Left lung (tissue), 14 donors: ENCODE measurements at places on chromosomes 16 and 17.

GRCh38 chr16:74281300-74281699 lies 15.3 kb upstream of the PSMD7 start:
- no peak for DNase-seq
- no peak overlapping the region for H3K27ac ChIP-seq
- no peaks in the 10 kb centered on the region for H3K4me1 ChIP-seq
- no peaks in the 10 kb centered on the region for H3K27me3 ChIP-seq

DNA sequence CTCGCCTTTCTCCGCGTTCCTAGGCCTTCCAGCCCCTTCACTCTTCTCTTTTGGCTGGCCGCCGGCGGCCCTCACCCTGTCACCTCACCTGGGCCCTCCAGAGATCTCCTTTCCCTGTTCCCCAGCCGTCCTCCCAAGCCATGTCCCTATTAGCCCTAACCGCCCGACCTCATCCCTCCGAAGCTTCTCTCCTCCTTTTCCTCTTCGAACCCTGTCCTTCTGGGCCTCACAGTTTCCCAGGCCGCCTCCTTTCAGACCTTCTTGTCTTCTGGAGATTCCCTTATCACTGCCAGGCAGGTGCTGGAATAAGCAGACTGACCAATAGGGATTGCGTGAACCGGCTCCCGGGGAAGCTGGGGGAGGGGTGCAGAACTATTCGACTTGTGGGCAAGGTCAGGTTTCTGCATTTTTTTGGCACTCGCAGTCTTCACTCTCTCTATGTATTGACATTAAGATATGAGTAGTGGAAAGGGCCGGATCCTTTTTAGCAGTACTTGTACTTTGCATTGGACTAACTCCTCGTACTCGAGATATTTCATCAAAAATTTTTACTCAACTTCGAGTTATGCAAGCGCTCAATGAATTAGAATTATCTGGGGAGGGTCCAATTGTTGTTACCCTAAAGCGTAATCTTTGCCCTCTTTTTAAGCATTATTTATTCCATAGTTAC lies 690 bp downstream of the RHOT1 start:
- H3K4me3 ChIP-seq: peak overlapping the region; percentile 83
- peak; percentile 87 for DNase-seq
- no peaks in the 10 kb centered on the region for H3K27me3 ChIP-seq

DNA sequence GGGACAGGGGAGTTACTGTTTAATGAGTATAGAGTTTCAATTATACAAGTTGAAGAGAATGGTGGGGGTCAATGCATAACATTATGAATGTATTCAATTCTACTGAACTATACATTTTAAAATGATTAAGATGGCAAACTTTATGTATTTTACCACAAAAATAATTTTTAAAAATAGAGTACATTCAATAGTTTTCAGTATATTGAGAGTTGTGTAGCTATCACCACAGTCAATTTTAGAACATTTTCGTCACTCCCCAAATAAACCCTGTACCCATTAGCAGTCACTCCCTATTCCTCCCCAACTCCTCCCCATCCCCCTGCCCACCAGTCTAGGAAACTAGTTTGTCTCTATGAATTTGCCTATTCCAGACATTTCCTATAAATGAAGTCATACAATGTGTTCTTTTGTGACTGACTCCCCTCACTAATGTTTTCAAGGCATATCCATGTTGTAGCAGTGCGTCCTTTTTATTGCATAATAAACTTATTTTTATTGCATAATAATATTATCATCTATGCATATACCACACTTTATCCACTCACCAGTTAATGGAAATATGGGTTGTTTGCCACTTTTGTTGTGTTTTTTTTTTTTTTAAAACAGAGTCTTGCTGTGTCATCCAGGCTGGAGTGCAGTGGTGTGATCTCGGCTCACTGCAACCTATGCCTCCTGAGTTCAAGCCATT lies 52.5 kb upstream of the ERN1 start:
- H3K27me3 ChIP-seq: no peaks in the 10 kb centered on the region
- peaks cover 65% of the 10 kb centered on the region for H3K4me1 ChIP-seq
- no peaks in the 10 kb centered on the region for H3K36me3 ChIP-seq
- H3K4me3 ChIP-seq: no peak overlapping the region
- H3K27ac ChIP-seq: no peak overlapping the region

DNA sequence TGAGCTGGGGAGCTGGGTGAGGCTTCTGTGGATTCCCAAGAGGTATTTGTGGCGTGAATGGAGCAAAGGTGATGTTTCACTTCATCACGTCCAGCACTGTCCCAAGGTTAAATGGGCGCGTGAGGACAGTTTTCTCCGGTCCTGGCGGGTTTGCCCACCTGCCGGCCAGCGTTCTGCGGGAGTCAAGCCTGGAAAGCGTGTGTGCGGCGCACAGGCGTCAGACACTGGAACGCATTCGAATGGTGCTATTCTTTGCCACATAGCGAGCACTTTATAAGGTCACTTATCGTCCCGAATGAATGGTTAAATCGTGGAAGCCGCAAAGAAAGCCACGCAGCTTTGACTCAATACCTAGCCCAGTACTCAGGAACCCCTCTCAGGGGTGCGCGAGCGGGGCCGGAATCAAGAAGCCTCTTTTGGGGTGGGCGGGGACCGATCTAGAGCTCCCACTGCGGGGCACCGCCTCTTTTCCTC lies 446 bp upstream of the PSMD11 start:
- no peak for DNase-seq
- H3K27ac ChIP-seq: no peak overlapping the region
- no peaks in the 10 kb centered on the region for H3K27me3 ChIP-seq

GRCh38 chr16:85947230-85948137 lies 48.5 kb downstream of the IRF8 start:
- H3K27me3 ChIP-seq: peaks cover 46% of the 10 kb centered on the region
- H3K27ac ChIP-seq: no peak overlapping the region
- no peak for DNase-seq
- no peaks in the 10 kb centered on the region for H3K36me3 ChIP-seq
- no peak overlapping the region for H3K4me3 ChIP-seq

DNA sequence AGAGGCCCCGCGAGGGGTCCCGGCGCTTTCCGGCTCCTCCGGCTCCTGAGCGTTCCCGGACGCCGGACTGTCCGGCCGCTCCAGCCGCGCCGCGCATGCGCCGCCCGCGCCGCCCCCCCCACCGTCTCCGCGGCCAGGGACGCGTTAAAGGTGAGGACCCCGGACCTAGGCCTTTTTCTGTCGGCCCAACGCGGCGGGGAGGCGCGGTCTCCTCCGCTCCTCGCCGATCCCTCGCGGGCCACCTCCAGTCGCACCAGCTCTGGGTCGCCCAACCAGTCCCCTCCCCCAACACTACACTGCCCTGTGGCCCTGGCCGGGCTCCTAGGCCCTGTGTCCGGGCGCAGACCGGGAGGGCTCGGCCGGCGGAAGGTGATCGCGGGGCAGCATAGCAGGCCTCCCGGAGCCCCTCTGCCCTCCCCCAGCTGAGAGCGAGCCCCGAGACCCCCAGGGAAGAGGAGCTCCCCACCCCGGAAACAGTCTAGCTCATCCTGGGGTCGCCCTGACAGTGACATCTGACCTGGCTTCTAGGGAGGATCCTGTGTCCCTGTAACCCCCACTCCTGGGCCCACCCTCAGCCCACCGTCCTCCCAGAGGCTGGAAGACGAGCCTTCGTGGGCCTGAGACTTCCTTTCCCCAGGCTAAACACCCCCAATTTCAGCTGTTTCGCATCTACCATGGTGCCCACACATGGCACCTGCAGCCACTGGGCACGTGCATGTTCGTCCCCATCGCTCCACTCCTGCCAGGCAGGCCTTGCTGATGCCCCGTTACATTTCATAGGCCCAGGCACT lies 14.7 kb upstream of the BCAR1 start:
- H3K27ac ChIP-seq: peak overlapping the region; percentile 83
- H3K4me1 ChIP-seq: peaks cover 33% of the 10 kb centered on the region
- no peaks in the 10 kb centered on the region for H3K36me3 ChIP-seq
- peak; percentile 81 for DNase-seq

GRCh38 chr17:76004750-76005262 lies 4.2 kb downstream of the CDK3 start:
- no peaks in the 10 kb centered on the region for H3K36me3 ChIP-seq
- H3K27ac ChIP-seq: no peak overlapping the region
- DNase-seq: no peak
- peaks cover 4% of the 10 kb centered on the region for H3K4me1 ChIP-seq

DNA sequence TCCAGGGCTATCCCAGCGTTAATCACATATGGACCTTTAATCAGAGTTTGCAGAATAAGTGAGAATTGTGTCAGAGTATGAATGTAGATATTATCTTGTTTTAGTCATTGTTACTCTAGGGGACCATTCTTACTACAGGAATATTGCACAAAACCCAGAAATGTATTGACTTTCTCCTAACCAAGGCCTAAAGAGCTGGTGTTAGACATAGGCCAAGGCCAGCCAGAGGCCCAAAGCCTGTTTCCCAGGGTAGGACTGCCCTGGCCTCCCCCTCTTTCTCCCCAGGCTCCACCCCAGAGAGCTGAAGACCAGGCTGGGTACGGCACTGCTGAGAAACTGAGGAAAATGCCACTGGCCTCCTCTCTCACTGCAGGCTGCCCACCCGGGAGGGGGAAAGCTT lies 41.9 kb upstream of the MEOX1 start:
- no peaks in the 10 kb centered on the region for H3K4me1 ChIP-seq
- H3K4me3 ChIP-seq: no peak overlapping the region
- no peak for DNase-seq

DNA sequence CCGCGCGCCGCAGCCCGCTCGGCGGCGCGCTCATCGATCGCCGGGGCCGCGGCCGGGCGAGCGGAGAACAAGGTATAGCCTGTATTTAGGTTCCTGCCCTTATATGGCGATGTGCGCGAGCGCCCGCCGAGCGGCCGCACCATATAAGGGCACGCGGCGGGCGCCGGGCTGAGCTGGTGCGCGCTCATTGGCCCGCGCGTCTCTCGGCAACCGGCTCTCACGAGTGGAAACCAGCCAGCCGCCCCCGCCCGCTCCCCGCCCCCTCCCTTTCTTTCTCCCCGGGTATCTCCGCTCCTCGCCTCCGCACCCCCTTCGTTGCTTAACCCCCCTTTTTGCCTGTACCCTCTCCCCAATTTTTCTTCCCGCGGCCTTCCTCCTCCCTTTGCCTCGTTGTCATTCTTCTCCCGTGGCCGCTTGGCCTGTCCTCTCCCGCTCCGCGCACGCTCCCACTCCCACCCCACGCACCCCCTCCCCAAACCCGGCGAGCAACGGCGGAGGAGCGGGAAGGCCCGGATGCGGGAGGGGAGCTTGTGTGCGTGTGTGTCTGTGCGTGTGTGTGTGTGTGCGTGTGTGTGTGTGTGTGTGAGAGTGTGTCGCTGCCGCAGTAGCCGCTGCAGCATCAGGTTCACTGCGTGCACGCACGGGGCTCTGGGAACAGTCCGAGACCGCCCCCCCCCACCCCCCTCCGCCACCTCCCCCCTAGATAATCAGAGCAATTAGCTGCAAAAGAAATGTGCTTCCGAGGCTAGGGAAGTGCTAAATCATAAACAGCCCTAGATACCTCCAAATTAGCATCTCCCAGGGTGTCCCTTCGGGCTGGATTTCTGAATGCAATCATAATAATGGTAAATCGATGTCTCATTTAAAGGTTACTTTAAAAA lies 13.5 kb upstream of the CBX8 start:
- H3K27me3 ChIP-seq: peaks cover 100% of the 10 kb centered on the region
- peaks cover 55% of the 10 kb centered on the region for H3K4me1 ChIP-seq

- no peak overlapping the region for H3K4me3 ChIP-seq
- no peaks in the 10 kb centered on the region for H3K27me3 ChIP-seq
- no peaks in the 10 kb centered on the region for H3K4me1 ChIP-seq
- no peak for DNase-seq
- H3K27ac ChIP-seq: no peak overlapping the region
- no peaks in the 10 kb centered on the region for H3K36me3 ChIP-seq
Measured at GRCh38 chr16:64950262-64950661, 171.6 kb downstream of the CDH11 start.

DNA sequence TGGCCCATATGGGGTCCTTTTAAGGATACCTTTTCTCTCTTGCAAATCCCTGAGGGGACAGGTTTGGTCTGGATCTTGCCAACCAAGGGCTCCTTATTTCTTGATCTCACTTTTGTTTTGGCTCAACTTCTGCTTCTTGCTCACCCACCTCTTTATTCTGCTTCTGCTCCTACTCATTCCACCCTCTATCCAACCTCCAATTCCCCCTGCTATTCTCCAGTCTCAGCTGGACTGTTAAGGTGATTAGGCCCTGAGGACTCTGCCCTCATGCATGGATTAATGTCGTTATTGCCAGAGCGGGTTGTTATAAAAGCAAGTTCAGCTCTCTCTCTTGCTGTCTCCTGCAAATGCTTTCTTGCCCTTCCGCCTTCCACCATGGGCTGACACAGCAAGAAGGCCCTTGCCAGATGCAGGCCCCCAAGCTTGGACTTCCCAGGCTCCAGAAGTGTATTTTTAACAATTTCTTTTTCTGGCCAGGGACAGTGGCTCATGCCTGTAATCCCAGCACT lies 29.8 kb downstream of the LAT start:
- H3K36me3 ChIP-seq: no peaks in the 10 kb centered on the region
- no peak overlapping the region for H3K4me3 ChIP-seq
- no peaks in the 10 kb centered on the region for H3K27me3 ChIP-seq
- no peak overlapping the region for H3K27ac ChIP-seq
- DNase-seq: no peak

DNA sequence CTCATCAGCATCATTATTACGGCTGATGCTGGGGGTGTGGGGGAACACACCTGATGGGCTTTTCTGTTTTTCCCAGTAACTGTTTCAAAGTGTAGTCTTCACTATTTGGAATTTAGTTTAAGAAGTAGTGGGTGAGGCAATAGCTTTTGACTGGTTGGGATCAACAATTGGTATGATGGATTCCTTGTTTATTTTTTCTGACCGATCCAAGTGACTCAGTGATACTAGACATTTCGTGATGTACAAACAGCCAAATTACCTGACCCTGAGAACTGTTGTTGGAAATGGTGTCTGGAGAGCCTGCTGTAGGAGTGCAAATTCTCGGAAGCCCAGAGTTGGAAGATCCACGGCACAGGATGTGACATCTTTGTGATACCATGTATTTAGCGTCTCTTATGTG lies 204.2 kb downstream of the PRKCA start:
- no peak overlapping the region for H3K4me3 ChIP-seq
- H3K27ac ChIP-seq: no peak overlapping the region
- no peaks in the 10 kb centered on the region for H3K27me3 ChIP-seq
- peaks cover 13% of the 10 kb centered on the region for H3K4me1 ChIP-seq
- no peak for DNase-seq
- H3K36me3 ChIP-seq: no peaks in the 10 kb centered on the region

GRCh38 chr16:13543850-13544249 lies 376.1 kb upstream of the ERCC4 start:
- H3K4me3 ChIP-seq: no peak overlapping the region
- no peaks in the 10 kb centered on the region for H3K27me3 ChIP-seq
- H3K4me1 ChIP-seq: no peaks in the 10 kb centered on the region
- H3K36me3 ChIP-seq: no peaks in the 10 kb centered on the region

GRCh38 chr17:1435326-1435725 lies 20.7 kb downstream of the CRK start:
- DNase-seq: no peak
- H3K4me1 ChIP-seq: peaks cover 3% of the 10 kb centered on the region
- no peaks in the 10 kb centered on the region for H3K27me3 ChIP-seq
- H3K36me3 ChIP-seq: no peaks in the 10 kb centered on the region
- H3K27ac ChIP-seq: no peak overlapping the region
- H3K4me3 ChIP-seq: no peak overlapping the region

DNA sequence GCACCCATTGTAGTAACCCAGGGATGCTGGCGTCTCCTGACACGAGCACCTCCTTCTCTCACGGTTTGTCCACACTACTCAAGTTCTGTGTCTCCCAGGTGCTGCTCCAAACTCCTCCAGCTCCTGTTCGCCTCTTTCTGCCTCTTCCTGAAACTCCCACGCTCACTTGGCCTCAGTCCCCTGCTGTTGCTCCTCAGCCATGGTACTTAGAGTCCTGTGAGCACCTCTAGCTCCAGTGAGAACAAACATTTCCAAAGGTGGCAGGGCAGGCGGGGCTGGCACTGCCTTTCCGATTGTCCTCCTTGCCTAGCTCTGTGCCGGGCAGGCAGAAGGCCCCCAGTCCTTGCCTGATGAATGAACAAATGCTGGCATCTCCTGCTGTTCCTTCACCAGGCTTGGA lies 146.1 kb downstream of the SDK2 start:
- peak; percentile 13 for DNase-seq
- no peaks in the 10 kb centered on the region for H3K4me1 ChIP-seq
- H3K4me3 ChIP-seq: no peak overlapping the region
- H3K27ac ChIP-seq: no peak overlapping the region
